Mucosa of descending colon (tissue), 3 donors: ENCODE measurements at places on chromosomes 4 and X. TPM values are rescaled to one million over a fixed set of nuclear protein-coding genes. Genes with fewer than 3 reads are reported as not detected.

DNA sequence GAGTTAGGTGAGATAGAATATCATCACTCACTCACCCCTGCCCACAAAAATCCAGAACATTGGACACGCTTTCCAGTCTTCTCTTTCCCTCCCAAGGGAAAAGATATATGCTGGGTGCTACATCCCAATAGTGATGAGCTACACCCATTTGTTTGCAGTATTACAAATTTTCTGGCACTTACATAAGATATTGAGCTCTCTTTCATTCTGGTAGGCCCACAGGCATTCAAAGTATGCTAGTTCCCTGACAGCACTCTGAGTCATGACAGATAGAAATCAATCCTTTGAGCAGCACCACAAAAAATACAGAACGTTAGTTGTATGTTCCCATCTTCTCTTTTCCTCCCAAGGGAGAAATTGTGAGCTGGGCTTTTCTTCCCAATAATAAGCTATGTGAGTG, 477.6 kb upstream of the GRID2 start:
- DNase-seq = no peak

DNA sequence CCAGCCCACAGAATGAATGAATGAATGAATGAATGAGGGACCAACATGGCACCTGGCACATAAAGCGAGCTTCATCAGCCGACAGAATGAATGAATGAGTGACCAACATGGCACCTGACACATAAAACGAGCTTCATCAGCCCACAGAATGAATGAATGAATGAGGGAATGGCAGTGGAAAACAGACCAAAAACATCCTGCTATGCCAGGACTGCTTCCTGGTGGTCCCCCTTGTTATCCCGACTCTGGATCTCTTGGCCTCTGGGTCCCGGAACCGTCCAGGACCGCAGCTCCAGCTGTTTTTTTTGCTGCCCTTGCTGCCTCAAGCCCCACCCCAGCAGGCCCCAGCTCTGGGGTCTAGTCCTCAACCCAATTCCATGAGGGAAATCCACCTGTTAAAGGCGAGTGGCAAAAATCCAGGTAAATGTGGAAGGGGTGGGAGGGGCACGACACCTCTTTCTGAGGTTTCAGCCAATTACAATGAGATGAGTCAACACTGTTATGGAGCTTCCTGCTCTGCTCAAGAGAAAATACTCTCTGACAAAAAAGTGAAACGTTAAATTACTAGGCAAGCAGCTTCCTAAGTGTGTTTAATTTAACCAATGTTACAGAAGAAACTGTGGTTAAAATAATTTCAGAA, 72.0 kb upstream of the MTNR1A start:
- DNase-seq = no peak

DNA sequence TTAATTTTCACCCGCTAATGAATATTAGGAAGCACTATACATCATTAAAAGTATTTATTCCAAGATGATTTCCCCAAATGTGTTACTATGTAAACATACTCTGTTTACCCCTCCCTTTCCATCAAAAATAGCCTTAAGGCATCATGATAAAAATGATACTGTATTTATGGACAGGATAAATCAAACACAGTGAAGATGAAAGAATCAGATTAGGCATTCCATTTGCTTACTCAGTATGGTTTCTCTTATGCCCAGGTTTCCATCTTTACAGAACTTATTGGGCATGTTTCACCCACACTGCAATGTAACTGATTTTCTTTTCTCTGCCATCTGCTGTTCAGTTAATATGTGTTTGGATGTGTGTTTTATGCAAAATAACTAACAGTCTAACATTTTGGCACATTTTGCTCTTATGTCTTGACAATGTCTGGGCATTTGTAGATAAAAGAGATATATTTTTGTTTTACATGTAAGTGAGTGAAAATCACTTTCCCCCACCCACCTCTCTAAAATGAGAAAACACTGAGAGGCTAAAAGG, 445.2 kb downstream of the RPA4 start:
- no peak for DNase-seq

- no peak for DNase-seq
These were observed 44.9 kb upstream of the PRSS48 start for GRCh38 chr4:151231915-151232595.

GRCh38 chr4:159540501-159540900, 437.6 kb downstream of the RAPGEF2 start:
- no peak for DNase-seq

DNA sequence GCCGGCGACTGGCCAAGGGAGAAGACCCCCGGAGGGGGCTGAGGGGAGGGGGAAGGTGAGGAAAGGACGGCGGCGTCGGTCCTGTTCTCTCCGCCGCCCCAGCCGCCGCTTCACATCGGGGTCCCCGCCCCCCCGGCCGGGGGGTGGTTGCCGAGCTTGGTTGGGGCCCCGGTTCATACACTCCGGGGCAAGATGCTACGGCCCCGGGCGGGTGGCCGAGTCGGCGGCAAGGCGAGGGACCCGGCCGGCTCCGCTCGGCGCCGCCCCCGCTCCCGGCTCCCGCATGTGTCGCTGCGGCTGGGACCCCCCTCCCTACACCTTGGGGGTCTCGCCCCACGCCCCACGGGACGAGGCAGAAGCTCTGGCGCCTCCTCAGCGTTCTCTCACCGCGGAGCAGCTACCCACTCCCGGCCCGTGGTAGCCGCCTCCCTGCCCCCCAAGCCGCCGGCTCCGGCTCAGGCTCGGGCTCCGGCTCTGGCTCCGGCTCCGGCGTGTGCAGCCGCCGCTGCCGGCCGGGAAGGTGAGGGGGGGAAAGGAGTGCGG, 461 bp downstream of the FBXW7 start:
- DNase-seq = peak; percentile 36

- no peak for DNase-seq
These were observed 1.9 kb downstream of the DCHS2 start for GRCh38 chr4:154489558-154490233.

DNA sequence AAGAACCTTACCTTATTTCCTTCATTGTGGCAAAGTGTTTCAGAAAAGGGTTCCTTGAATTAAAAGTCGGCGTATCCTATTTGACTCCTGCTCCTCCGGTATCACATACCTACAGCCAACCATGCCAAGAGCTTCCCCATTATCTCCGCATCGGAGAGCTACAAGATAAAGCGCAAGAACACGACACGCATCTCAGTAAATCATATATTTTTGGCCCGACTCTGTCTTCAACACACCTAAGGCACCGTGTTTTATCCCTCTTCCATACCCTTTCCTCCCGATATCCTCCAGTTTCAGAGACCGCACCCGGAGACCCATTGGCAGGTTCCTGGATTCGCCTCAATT, 497 bp upstream of the THAP9 start:
- DNase-seq = no peak

GRCh38 chrX:105723966-105724735, 98.2 kb upstream of the NRK start:
- DNase-seq = no peak

DNA sequence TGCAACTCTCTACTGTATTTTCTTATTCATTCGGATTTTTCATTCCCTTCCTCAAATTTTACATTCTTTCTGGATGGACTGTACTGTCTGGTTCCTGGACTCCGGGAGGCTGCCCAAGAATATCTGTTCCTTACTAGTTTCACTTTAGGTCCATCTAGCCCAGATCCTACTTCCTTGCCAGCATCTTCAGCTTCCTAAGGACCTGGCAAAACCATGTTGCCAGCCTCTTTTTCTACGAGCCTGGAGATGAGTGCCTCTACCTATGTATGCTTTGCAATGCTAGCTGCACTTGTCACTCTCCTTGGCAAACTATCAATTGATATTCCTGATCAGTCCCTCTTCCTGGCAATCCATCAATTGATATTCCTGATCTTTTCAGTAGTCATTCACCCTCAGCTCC, 5.6 kb upstream of the LNX1 start:
- no peak for DNase-seq

DNA sequence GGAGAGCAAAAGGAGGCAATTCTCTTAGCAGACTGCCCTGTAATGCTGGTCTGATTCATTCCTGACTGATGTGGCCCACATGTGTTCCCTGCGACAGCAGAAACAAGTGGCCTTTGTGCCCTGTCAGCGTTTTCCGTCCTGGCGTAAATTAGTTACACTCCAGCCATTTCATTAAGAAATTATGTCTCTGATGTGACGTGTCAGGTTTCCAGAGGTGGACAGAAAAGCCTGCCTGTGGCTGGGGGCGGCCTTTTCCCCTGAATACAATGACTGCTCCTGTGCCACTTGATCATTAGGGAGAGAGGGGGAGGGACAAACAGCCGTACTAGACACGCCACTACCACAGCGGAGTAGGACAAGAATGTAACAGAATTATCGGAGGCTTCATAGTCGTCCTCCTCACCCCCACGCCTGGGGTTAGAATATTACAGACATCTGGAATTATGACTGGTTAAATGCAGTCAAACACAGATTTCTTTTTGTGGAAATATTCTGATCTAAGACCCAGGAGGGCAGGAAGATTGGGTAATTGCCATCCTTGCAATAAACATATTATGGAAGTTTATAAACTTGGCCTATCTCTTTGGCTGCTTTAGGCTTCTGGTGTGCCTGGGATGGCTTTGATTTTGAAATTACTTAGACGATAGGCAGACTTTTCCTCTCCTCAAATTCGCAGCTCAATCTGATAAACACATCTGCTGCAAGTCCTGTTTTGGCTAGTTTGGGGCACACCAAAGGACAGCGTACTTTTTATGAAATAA, 146.2 kb upstream of the BCOR start:
- no peak for DNase-seq

- no peak for DNase-seq
These were observed 740 bp upstream of the NPY2R start for GRCh38 chr4:155207534-155208257.

GRCh38 chrX:15714529-15714928, 23.5 kb upstream of the CA5B start:
- peak; percentile 10 for DNase-seq

DNA sequence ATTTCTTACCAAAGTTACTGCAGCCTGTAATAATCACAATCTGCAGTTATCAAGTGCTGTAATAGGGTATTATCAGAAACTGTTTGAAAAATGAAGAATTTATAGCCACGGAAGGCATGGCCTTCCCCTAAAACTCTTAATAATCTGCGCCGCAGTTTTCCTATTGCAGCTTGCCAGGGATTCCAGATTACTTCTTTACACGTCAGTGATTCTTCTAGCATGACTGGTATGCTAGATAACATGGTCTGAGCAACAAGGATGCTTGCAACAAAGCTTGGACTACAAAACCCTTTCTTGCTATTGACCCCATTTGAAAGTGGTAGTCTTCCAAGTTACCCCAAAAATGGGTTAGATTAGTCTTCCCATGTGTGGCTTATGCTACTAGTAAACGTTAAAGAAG, 47.2 kb upstream of the GK2 start:
- DNase-seq = no peak

- DNase-seq = no peak
These were observed 161.7 kb downstream of the EMCN start for GRCh38 chr4:100356172-100356571.

- no peak for DNase-seq
These were observed 22.1 kb downstream of the UBE2K start for GRCh38 chr4:39719804-39720580.

DNA sequence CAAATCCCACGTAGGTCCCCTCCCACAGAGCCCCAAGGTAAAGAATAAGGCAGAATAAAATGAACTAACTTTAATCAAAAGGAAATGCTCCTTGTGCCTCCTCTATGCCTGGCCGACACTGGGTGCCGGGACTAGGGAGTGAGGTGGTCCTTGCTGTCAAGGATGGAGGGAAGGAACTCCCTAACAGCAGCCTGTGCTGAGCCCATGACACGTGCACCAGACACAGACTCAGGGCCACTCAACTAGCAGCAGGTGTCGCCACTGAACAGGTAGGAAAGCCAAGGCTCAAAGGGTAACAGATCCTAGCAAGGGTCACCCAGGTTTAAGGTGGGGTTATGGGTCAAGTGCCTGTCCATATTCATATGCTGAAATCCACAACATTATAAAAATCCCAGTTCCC, 29.2 kb downstream of the MSX1 start:
- DNase-seq = no peak

DNA sequence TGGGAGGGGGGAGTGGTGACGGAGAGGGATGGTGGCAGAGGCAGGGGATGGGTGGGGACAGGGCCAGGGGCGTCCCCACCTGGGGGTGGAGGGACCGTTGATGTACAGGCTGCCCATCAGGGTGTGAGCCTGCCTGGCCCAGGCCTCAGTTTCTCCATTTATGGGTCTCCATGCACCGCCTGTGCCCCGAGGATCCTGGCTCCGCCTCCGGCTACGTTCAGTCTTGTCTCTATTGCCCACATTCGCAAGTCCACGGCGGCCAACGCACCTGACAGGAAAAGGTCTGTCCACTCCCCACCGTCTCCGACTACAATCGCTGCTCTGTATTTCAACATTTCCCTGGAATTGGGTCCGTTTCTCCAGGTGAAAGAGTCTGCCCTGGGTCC, 96.3 kb upstream of the NKX1-1 start:
- peak; percentile 7 for DNase-seq

DNA sequence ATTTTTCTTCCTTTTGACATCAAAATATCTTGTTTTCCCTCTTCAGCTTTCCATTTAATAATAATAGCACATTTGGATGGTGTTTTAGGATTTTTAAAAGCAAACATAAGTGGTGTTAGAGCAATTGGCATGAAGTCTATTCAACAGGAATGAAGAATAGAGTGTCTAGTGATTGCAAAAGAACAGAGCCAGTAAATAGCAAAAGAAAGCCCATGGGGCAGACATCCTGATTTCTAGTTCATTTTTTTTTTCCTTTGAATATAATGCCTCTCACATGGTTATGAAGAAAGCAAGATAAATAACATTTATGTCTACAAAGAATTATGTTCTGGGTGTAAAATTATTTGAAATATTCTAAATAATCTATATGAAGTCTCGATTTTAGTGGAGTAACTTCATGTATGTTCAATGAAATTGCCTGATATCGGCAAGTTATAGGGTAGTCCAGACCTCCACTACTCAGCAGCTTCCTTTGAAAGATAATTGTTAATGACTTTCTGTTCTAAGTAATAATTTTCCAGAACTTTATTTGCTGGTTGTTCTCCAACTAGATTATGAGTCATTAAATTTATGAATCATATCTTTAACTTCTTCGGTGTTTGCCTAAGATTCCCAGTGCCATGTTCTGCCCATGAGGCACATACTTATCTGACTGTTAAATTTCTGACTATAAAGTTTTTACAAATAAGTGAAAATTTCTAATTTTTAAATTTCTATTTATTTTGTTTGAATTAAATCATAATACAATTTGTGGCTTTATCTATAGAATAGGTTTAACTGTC, 587.9 kb downstream of the TLL1 start:
- no peak for DNase-seq

- DNase-seq = no peak
These were observed 41.9 kb upstream of the NEUROG2 start for GRCh38 chr4:112557676-112558411.

The GAR1 gene
- 15.9 TPM for total RNA-seq

The EPHA5 gene
- total RNA-seq = 0.06 TPM

The PAK3 gene
- total RNA-seq = 0.38 TPM

The SLC34A2 gene
- total RNA-seq = not detected

The CLDN22 gene
- total RNA-seq = not detected

The SPANXC gene
- total RNA-seq = not detected

The NOP14 gene
- total RNA-seq = 23.5 TPM

The ALAS2 gene
- total RNA-seq = not detected

The TBL1X gene
- total RNA-seq = 12.1 TPM

The PRR32 gene
- total RNA-seq = not detected

The LGI2 gene
- 0.43 TPM for total RNA-seq

The BTK gene
- 1.8 TPM for total RNA-seq

The XAGE1A gene
- not detected for total RNA-seq

The FGF5 gene
- 0.05 TPM for total RNA-seq

The DRD5 gene
- total RNA-seq = not detected

The APELA gene
- not detected for total RNA-seq

The EDA2R gene
- 1.9 TPM for total RNA-seq

The ZXDB gene
- total RNA-seq = 6.2 TPM

The VCX gene
- not detected for total RNA-seq

The PWWP3B gene
- total RNA-seq = 0.49 TPM

The NXF3 gene
- total RNA-seq = 0.38 TPM
